ENCODE measurements at places on chromosomes 5 and 9. TPM values are rescaled to one million over a fixed set of nuclear protein-coding genes. Genes with fewer than 3 reads are reported as not detected.
A peak's percentile ranks its signal among the peaks of the same experiment; 100 is the strongest.

- peak overlapping the region; percentile 8 for H3K27ac ChIP-seq
- DNase-seq, result peak; percentile 76
- H3K36me3 ChIP-seq, result no peaks in the 10 kb centered on the region
- H3K4me1 ChIP-seq, result peaks cover 7% of the 10 kb centered on the region
- no peaks in the 10 kb centered on the region for H3K27me3 ChIP-seq
Measured at GRCh38 chr5:57327561-57328367, 153.9 kb downstream of the GPBP1 start.

DNA sequence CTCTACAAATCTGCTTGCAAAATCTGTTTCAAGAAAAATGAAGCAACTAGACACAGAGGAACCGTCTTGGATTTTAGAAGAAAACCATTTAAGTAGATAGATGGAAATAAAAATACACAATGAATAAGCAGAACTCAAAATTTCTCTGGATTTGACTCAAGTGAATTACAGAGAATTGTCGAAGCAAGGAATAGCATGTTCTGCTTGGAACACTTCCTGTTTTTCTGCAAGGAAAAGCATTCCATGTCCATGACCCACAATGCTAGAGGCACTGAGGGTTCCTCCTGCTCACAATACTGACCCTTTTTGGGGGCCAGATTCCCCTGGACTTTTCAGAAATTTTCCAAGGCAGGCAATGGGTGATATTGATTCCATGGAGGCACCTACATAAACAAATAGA lies 29.8 kb downstream of the PRUNE2 start:
- H3K27me3 ChIP-seq, result no peaks in the 10 kb centered on the region
- peaks cover 10% of the 10 kb centered on the region for H3K4me1 ChIP-seq
- DNase-seq, result no peak
- no peak overlapping the region for H3K4me3 ChIP-seq
- no peak overlapping the region for H3K27ac ChIP-seq

GRCh38 chr5:55159763-55160492 lies at the start of gene GPX8:
Gene GPX8, plus strand, starts transcription at chr5:55160171. Its CDS starts 22 bp downstream, at chr5:55160193.
- peaks cover 25% of the 10 kb centered on the region for H3K36me3 ChIP-seq
- H3K27ac ChIP-seq, result peak within 1 kb of the TSS; percentile 82
- peak within 1 kb of the TSS; percentile 78 for H3K4me3 ChIP-seq
- peaks cover 2% of the 10 kb centered on the region for H3K4me1 ChIP-seq

- H3K27ac ChIP-seq, result no peak overlapping the region
- no peaks in the 10 kb centered on the region for H3K36me3 ChIP-seq
- no peaks in the 10 kb centered on the region for H3K4me1 ChIP-seq
- no peaks in the 10 kb centered on the region for H3K27me3 ChIP-seq
Measured at GRCh38 chr5:142667831-142668230, 18.1 kb downstream of the FGF1 start.

GRCh38 chr9:87381050-87381711 lies 116.5 kb upstream of the DAPK1 start:
- DNase-seq, result peak; percentile 67
- H3K4me1 ChIP-seq, result peaks cover 53% of the 10 kb centered on the region
- H3K27ac ChIP-seq, result peak overlapping the region; percentile 92
- no peak overlapping the region for H3K4me3 ChIP-seq
- no peaks in the 10 kb centered on the region for H3K27me3 ChIP-seq

DNA sequence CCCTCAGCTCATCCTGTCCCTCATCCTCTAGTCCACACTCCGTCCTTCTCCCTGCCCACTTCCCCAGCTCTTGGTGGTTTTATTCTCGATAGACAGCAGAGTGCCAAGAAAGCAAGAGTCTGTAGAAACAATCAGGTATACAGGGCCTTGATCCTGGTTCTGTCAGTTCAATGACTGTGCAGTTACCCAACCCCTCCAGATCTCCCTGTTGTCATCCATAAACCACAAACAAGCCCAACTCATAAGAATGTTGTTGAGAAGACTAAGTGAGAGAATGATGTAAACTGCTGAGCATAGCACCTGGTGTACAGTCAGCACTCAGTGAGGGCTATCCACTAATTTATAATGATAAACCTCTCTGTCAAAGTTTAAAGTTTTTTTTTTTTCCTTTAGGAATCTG lies 31.3 kb downstream of the ISL1 start:
- H3K4me3 ChIP-seq, result no peak overlapping the region
- H3K27me3 ChIP-seq, result peaks cover 18% of the 10 kb centered on the region
- no peak overlapping the region for H3K27ac ChIP-seq
- H3K36me3 ChIP-seq, result no peaks in the 10 kb centered on the region
- H3K4me1 ChIP-seq, result no peaks in the 10 kb centered on the region
- no peak for DNase-seq

- no peak overlapping the region for H3K4me3 ChIP-seq
- no peak for DNase-seq
- H3K36me3 ChIP-seq, result no peaks in the 10 kb centered on the region
- no peak overlapping the region for H3K27ac ChIP-seq
- H3K27me3 ChIP-seq, result no peaks in the 10 kb centered on the region
- peaks cover 14% of the 10 kb centered on the region for H3K4me1 ChIP-seq
Measured at GRCh38 chr5:90871391-90871991, 312.9 kb downstream of the ADGRV1 start.

- H3K36me3 ChIP-seq, result no peaks in the 10 kb centered on the region
- no peak overlapping the region for H3K27ac ChIP-seq
- DNase-seq, result no peak
- H3K27me3 ChIP-seq, result peaks cover 69% of the 10 kb centered on the region
- H3K4me3 ChIP-seq, result no peak overlapping the region
Measured at GRCh38 chr9:132176338-132176737, 14.5 kb downstream of the NTNG2 start.

GRCh38 chr5:127298656-127299055 lies 8.1 kb downstream of the MEGF10 start:
- no peak overlapping the region for H3K4me3 ChIP-seq
- no peaks in the 10 kb centered on the region for H3K27me3 ChIP-seq
- no peak for DNase-seq
- peaks cover 17% of the 10 kb centered on the region for H3K4me1 ChIP-seq
- H3K27ac ChIP-seq, result no peak overlapping the region

GRCh38 chr9:130213911-130214761 lies 41.9 kb downstream of the NCS1 start:
- H3K36me3 ChIP-seq, result peaks cover 16% of the 10 kb centered on the region
- H3K4me3 ChIP-seq, result no peak overlapping the region
- no peak for DNase-seq
- no peak overlapping the region for H3K27ac ChIP-seq
- no peaks in the 10 kb centered on the region for H3K4me1 ChIP-seq
- no peaks in the 10 kb centered on the region for H3K27me3 ChIP-seq

DNA sequence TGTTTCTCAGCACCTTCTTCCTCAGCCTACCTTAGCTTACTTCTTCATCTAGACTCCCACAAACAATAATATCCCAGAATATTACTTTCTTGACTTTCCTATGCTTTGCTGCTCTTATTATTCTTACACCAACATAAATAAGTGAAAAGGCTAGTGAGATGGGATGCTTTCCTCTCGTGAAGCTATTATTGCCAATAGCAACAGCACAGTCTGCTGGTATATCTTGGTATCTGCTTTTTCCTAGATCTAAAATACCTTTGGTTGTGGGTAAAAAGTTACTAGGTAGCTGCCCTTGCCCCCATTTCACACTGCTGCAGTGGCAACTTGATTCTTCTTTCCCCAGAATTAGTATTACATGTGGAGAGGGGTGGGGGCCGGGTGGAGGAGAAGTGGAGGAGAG lies 26.1 kb upstream of the GLIPR2 start:
- no peaks in the 10 kb centered on the region for H3K36me3 ChIP-seq
- no peak overlapping the region for H3K27ac ChIP-seq
- no peak overlapping the region for H3K4me3 ChIP-seq
- DNase-seq, result no peak
- no peaks in the 10 kb centered on the region for H3K27me3 ChIP-seq

GRCh38 chr5:142475102-142475513 lies 150.3 kb upstream of the SPRY4 start:
- no peaks in the 10 kb centered on the region for H3K27me3 ChIP-seq
- peak overlapping the region; percentile 36 for H3K27ac ChIP-seq
- H3K4me3 ChIP-seq, result no peak overlapping the region

GRCh38 chr5:175520321-175520720 lies 42.0 kb downstream of the SFXN1 start:
- DNase-seq, result no peak
- H3K4me1 ChIP-seq, result no peaks in the 10 kb centered on the region

DNA sequence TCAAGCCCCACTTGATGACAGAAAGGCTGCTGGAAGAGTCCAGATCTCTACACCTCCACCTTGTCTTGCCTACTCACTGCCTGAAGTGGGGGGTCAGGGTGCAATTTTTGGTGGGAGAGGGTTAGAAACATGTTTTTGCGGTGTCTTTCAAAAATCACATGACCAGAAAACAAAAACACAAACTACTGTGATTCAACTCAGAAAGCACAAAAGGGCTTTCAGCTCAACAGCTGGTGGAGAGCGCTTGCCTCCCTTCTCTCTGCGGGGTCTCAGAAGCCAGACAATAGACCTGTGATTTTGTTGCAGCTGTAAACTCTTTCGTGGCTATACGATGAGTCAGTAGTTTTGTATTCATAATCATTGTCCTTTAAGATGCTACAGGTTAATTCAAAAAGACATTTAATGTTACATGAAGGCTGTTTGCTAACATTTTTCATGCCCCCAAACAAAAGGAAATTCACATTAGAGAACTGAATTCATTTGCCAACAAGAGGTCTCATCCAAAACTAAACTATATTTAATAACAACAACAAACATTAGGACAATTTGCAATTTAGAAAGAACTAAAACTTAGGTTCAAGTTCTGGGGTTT lies 172.6 kb upstream of the RAI14 start:
- no peaks in the 10 kb centered on the region for H3K36me3 ChIP-seq
- no peak overlapping the region for H3K4me3 ChIP-seq
- H3K4me1 ChIP-seq, result peaks cover 23% of the 10 kb centered on the region
- peaks cover 26% of the 10 kb centered on the region for H3K27me3 ChIP-seq
- H3K27ac ChIP-seq, result no peak overlapping the region

DNA sequence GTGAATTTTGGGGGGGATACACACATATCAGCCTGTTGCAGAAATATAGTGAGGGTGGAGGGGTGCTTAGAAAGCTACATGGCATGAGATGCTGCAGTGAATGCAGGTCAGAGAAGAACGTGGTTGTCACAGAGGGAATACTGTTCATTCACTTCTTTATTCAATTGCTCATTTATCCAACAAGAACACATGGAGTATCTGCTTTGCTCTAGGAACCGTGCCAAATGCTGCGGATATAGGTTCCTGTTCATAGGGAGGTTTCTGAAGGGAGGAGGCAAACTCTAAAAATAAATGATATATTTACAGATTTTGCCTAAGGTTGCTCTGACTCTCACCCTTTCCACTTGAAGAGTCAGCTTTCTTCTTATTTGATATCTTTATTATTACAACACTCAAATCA lies 444.3 kb upstream of the CLINT1 start:
- H3K4me3 ChIP-seq, result no peak overlapping the region
- H3K4me1 ChIP-seq, result no peaks in the 10 kb centered on the region
- H3K36me3 ChIP-seq, result no peaks in the 10 kb centered on the region
- no peak for DNase-seq
- no peaks in the 10 kb centered on the region for H3K27me3 ChIP-seq

- no peaks in the 10 kb centered on the region for H3K4me1 ChIP-seq
- H3K27me3 ChIP-seq, result no peaks in the 10 kb centered on the region
- no peak overlapping the region for H3K27ac ChIP-seq
- no peaks in the 10 kb centered on the region for H3K36me3 ChIP-seq
Measured at GRCh38 chr5:109619606-109620005, 70.1 kb upstream of the MAN2A1 start.

DNA sequence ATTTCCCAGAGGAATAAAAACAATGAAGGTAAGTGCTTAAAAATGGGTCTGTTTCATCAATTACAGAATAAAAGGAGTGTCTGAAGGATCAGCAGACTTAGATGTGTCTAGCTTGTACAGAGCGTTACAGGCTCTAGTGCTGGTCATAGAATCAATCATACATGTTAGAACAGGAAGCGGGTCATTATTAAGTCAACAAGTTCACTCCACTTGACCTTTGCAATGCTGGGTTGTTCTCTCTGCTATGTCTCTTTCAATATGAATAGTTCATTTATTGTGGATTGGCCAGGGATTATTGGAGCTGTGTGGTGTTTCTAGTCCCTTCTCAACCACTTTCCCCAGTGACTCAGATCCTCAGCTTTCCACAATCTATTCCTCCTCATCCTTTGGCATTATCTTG lies 20.7 kb upstream of the EGFLAM start:
- H3K27me3 ChIP-seq, result no peaks in the 10 kb centered on the region
- H3K27ac ChIP-seq, result no peak overlapping the region
- no peaks in the 10 kb centered on the region for H3K36me3 ChIP-seq
- no peak for DNase-seq
- H3K4me1 ChIP-seq, result no peaks in the 10 kb centered on the region

- DNase-seq, result no peak
- no peak overlapping the region for H3K4me3 ChIP-seq
- peaks cover 17% of the 10 kb centered on the region for H3K4me1 ChIP-seq
- no peaks in the 10 kb centered on the region for H3K27me3 ChIP-seq
- H3K27ac ChIP-seq, result no peak overlapping the region
- H3K36me3 ChIP-seq, result no peaks in the 10 kb centered on the region
Measured at GRCh38 chr5:33268374-33268773, 172.4 kb upstream of the TARS1 start.

GRCh38 chr5:53180991-53181390 lies 71.4 kb upstream of the MOCS2 start:
- H3K4me3 ChIP-seq, result no peak overlapping the region
- no peak overlapping the region for H3K27ac ChIP-seq
- H3K4me1 ChIP-seq, result no peaks in the 10 kb centered on the region
- H3K27me3 ChIP-seq, result no peaks in the 10 kb centered on the region
- H3K36me3 ChIP-seq, result no peaks in the 10 kb centered on the region
- DNase-seq, result no peak

DNA sequence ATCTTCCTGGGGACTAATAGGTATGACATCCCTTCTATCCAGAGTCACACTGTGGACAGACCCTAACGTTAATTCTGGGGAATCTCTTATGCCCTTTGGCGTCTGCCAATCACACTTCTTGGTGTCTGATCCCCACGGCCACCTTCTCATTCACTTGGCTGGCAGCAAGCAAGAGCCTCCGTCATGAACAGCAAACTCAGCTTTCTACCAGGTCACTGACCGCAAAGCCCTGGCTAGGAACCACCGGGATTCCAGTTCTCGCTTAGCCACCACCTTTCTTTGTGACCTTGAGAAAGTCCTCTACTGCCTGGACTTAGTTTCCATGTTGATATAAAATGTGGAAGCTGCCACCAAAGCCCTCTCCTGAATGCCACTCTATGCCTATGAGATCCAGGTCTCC lies 67.7 kb upstream of the FCN1 start:
- no peak overlapping the region for H3K27ac ChIP-seq
- H3K27me3 ChIP-seq, result peaks cover 29% of the 10 kb centered on the region
- H3K4me1 ChIP-seq, result no peaks in the 10 kb centered on the region
- no peaks in the 10 kb centered on the region for H3K36me3 ChIP-seq

DNA sequence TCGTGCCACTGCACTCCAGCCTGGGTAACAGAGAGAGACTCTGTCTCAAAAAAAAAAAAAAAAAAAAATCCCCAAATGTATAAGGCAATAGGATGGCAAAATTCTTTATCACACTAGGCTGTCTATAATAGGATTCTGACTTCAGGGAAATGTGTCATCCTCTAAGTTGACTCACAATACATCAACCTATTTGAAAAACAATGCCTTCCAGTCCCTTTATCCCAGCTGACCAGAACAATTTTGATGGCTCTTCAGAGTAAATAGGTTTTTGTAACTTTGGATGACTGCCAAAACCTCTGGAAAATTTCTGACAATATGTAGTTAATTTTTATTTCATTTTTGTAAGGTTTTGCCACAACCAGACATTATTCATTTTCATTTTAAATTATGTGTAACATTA lies 184.1 kb downstream of the CCDC192 start:
- no peak overlapping the region for H3K4me3 ChIP-seq
- no peaks in the 10 kb centered on the region for H3K36me3 ChIP-seq
- H3K27me3 ChIP-seq, result no peaks in the 10 kb centered on the region
- H3K27ac ChIP-seq, result no peak overlapping the region
- no peak for DNase-seq

The AQP3 gene
- 0.89 TPM for total RNA-seq

The PHF2 gene
- total RNA-seq, result 21.7 TPM

The PCYOX1L gene
- 8.0 TPM for total RNA-seq
